ENCODE measurements at places on chromosomes 5 and 9. TPM values are rescaled to one million over a fixed set of nuclear protein-coding genes. Genes with fewer than 3 reads are reported as not detected.
A peak's percentile ranks its signal among the peaks of the same experiment; 100 is the strongest.

DOLPP1 gene
- 47.9 TPM for total RNA-seq

ZFP37 gene
- total RNA-seq: not detected

CTNND2 gene
- total RNA-seq: not detected

PAEP gene
- not detected for total RNA-seq

SPATA6L gene
- 5.5 TPM for total RNA-seq

N4BP3 gene
- 0.55 TPM for total RNA-seq

CCNJL gene
- total RNA-seq: 37.6 TPM

GLRA1 gene
- total RNA-seq: not detected

DOLK gene
- total RNA-seq: 10.3 TPM

- DNase-seq: peak; percentile 35
These were observed 61.1 kb upstream of the SAP30L start for GRCh38 chr5:154384480-154385235.

- no peak for DNase-seq
These were observed 19.1 kb downstream of the TNFSF8 start for GRCh38 chr9:114911167-114911821.

DNA sequence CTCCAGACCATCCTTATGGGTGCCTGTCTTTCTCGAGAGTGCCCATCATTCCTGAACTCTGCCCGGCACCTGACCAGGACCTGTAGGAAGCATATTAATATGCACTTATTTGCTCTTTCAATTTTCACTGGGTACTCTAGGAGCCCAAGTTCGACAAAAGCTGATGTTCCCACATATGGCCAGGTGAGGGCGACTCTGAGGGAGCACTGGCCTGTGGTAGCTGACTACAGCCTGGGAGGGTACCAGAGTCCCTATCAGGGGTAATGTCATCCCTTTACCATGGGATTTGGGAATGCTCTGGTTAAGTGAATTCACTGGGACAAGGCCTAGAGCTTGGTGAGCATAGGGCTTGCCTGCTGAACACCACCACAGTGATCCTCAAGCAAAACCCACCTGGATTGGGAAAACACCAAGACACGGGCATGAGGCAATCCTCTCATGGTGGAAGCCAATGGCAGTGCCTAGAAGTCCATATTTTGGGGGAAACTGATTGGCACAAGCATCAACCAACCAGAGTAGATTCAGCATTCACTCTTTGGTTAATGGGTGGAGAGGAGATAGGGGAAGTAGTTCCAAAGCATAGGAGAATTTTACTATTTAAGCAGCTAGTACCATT is 112.2 kb downstream of the MTX3 start:
- DNase-seq: no peak

DNA sequence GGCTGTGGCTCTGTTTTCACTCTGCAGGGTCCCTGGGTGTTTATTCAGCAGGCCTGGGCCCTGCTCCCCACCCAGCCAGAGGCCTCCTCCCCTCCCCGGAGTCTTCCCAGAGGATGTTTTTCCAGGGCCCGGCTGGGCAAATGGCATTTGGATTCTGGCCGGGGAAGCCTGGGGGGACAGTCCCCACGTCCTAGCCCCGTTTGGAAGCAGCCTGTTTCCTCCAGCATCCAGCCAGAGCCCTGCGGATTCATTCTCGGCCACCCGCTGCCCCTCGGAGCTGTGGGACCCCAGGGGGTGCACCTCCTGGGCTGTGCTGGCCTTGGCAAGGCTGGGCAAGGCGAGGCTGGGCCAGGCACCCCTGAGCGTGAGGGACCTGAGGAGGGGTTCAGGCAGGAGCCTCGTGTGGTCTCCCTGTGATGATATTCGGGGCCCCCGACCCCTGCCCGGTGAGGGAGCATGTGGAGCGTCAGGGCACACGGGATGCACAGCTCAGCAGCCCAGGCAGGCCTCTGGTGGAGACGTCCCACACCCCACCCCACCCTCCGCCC is 48.8 kb upstream of the EGFL7 start:
- DNase-seq: peak; percentile 8

- DNase-seq: no peak
These were observed 30.0 kb upstream of the PCSK1 start for GRCh38 chr5:96463091-96463490.

DNA sequence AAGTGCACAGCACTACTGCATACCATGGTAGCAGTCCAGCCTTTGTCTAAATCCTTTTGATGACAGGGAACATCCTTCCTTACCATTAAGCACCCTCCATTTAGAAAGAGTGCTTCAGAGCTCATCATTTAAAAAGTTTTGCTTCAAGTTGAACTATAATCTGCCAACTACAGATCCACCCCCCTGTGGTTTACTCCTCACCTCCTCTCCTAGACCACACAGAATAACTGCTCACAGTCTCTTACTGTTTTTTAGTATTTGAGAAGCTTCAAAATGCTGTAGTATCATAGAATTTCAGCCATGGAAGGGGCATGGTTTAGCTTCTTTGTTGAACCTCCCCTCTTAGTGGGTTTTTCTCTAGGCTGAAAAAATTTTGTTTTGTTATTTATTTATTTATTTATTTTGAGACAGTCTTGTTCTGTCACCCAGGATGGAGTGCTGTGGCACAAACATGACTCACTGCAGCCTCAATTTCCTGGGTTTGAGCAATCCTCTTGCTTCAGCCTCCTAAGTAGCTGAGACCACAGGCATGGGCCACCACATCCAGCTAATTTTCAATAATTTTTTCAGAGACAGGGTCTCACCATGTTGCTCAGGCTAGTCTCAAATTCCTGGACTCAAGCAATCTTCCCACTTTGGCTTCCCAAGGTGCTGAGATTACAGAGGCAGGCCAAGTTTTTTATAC is 384.3 kb upstream of the RFX3 start:
- no peak for DNase-seq

- peak; percentile 51 for DNase-seq
These were observed 20.1 kb upstream of the MARCHF6 start for GRCh38 chr5:10333154-10334006.

GRCh38 chr5:89338935-89339334 is 456.0 kb upstream of the MEF2C start:
- DNase-seq: no peak

DNA sequence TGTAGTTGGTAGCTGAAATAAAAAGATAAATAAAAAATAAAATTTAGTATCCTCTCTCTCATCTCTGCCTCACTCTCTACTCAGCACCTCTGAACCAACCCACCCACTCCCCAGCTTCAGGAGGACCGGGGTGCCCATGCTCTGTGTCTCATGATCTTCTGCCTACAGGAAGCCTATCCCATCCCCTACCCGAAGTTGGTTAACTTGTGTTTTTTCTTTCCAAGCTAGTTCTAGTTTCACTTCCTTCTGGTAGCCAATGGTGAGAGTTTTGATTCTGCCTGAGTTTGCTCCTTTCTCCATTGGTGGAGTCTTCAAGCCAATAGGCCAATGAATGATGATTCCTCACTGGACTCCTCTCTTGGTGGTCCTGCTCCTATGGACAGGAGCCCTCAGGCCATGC is 32.1 kb downstream of the SNX24 start:
- no peak for DNase-seq

DNA sequence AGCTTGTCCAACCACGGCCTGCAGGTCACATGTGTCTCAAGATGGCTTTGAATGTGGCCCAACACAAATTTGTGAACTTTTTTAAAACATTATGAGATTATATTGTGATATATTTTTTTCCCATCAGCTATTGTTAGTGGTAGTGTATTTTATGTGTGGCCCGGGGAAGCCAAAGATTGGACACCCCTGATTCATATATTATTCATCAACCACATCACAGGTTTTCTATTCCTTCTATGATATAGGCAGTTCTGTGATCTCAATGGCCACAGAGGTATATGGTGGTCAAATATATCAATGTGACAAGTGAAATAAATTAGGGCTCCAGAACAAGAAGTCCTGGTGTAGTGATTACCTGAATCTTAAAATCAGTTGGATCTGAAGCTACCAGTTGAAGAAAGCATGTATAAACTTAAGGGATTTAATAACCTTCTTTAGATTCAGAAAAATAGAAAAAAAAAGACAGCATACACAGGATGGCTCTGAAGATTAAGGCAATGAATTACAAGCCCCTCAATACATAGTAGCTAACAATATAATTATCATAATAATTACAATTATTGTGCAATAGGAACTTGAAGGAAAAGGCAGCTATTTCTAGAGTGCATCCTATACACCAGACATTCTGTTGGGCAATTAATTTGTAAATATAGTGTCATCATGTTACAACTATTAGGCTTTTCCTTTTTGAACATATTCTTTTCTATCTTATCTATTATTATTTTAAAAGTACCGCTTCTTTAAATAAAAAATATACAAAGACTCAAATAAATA is 530.4 kb upstream of the PTPRD start:
- no peak for DNase-seq

DNA sequence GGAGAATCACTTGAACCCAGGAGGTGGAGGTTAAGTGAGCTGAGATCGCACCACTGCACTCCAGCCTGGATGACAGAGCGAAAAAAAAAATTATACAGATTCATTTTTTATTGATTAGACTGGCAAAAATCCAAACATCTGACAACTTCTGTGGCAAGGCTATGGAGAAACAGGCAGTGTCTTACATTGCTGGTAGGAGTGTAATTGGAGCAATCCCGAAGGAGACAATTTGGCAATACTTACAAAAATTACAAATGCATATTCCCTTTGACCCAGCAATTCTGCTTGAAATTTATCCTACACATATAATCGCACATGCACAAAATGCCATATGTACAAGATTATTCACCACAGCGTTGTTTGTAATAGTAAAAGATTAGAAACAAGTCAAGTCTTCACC is 86.8 kb downstream of the MAPKAP1 start:
- no peak for DNase-seq

DNA sequence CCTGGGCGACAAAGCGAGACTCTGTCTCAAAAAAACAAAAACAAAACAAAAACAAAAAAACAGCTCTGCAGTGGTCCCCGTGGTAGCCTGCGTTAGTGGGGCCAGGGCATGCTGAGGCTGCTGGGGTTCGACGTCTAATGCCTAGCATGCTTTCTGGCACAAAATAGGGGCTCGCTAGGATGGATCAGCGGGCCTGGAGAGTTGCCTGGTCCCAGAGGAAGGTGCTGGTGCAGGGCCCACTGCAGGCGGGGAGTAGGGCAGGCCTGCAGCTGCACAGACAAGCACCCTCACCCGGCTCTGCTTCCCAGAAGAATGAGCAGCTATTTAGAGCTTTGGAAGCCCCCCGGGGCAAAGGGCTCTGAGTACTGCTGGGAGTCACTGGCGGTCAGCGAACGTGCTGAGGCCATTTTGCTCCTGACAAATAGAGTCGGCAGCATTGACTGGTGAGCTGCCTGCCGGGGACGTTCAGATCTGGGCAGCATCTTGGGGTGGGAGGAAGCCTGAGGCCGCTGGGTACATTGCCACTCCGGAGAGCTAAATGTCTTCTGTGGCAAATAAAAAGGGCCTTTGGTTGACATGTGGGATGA is 126.7 kb downstream of the OLFM1 start:
- DNase-seq: no peak

DNA sequence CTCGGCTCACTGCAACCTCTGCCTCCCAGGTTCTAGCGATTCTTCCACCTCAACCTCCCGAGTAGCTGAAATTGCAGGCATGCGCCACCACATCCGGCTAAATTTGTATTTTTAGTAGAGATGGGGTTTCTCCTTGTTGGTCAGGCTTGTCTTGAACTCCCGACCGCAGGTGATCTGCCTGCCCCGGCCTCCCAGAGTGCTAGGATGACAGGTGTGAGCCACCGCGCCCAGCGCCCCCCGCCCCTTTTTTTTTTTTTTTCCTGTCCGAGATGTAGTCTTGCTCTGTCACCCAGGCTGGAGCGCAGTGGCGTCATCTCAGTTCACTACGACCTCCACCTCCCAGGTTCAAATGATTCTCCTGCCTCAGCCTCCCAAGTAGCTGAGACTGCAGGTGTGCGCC is 6.6 kb downstream of the ATP6V1G1 start:
- DNase-seq: no peak

- DNase-seq: peak; percentile 91
These were observed 21.2 kb downstream of the DYNC2I2 start for GRCh38 chr9:128635266-128636023.

DNA sequence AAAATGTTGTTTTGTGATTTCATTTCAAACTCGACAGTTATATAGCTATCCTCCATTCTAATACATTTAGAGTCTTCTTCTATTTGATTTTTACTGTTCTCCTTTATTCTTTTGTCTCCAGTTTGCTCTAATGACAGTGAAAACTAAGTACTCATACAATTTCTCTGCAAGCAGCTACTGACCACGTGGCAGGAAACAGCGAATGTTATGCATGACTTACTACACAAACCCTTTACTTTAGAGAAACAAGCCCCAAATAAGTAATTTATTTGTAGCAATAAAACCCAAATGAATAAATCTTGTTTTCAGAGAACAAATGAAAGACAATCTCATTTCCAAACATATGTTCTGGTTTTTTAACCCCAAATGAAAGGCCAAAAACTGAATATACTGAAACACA is 41.9 kb downstream of the CDH6 start:
- DNase-seq: no peak

GRCh38 chr5:107485184-107485583 is 185.6 kb downstream of the EFNA5 start:
- DNase-seq: no peak

- no peak for DNase-seq
These were observed 355.0 kb upstream of the PANK3 start for GRCh38 chr5:168934169-168934568.

DNA sequence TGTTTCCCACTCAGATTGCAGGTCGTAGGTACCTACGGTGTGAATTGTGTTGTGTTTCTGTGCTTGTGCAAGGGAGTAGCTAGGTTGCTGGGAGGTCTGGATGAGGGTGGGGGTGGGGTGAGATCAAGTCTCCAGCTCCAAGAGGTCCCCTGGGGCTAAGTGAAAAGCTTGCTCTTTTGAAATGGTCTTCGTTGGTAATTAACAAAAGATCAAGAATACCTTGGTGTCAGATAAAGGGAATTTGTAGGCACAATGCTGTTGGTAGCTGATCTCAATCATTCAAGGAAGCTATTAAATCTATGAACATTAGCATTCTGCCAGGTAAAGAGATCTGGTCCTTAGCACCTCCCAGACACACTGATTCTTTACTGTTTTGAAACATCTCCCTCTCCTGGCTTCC is 928 bp upstream of the PCDHGC4 start:
- DNase-seq: no peak

DNA sequence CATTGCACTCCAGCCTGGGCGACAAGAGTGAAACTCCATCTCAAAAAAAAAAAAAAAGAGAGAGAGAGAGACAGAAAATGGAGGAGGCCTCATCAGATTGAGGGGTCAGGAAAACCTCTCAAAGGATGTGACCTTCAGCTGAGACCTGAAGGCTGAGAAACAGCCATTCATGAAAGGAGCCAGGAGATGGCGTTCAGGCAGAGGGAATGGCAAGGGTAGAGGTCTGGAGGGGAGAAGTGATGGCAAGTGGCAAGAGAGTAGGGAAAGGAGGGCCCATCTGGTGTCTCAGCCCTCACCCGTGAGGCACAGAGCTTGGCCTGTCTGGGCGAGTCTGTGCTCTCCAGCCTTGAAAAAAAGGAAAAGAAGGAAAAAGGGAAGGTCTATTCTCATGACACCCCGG is 17.0 kb downstream of the CAMK2A start:
- DNase-seq: no peak

GRCh38 chr5:36422952-36423351 is 121.2 kb upstream of the RANBP3L start:
- DNase-seq: no peak
